Left renal pelvis (tissue), 4 donors: ENCODE measurements at places on chromosomes 16 and 17. TPM values are rescaled to one million over a fixed set of nuclear protein-coding genes. Genes with fewer than 3 reads are reported as not detected.

HSD11B2 gene
- polyA plus RNA-seq, result 16.5 TPM

CACNG3 gene
- polyA plus RNA-seq, result not detected

TVP23A gene
- polyA plus RNA-seq, result 7.9 TPM

CCL14 gene
- 17.6 TPM for polyA plus RNA-seq

CES4A gene
- 9.9 TPM for polyA plus RNA-seq

COPRS gene
- 47.3 TPM for polyA plus RNA-seq

TMIGD1 gene
- polyA plus RNA-seq, result 0.20 TPM

ALOX15 gene
- polyA plus RNA-seq, result 0.75 TPM

CACNA1H gene
- 14.6 TPM for polyA plus RNA-seq

GAS7 gene
- 21.4 TPM for polyA plus RNA-seq

SLC6A2 gene
- polyA plus RNA-seq, result 0.16 TPM

ENPP7 gene
- 1.7 TPM for polyA plus RNA-seq

GGT6 gene
- 0.19 TPM for polyA plus RNA-seq

KNOP1 gene
- 29.6 TPM for polyA plus RNA-seq

KIF2B gene
- not detected for polyA plus RNA-seq

CDRT15L2 gene
- not detected for polyA plus RNA-seq

HOXB1 gene
- polyA plus RNA-seq, result not detected

GAST gene
- not detected for polyA plus RNA-seq

SCARF1 gene
- polyA plus RNA-seq, result 5.3 TPM

TP53TG3F gene
- polyA plus RNA-seq, result not detected

CKLF gene
- polyA plus RNA-seq, result 36.9 TPM

ABI3 gene
- polyA plus RNA-seq, result 4.2 TPM

COTL1 gene
- polyA plus RNA-seq, result 144 TPM

ORAI3 gene
- polyA plus RNA-seq, result 13.1 TPM

ZNF423 gene
- polyA plus RNA-seq, result 28.0 TPM

NPIPA5 gene
- polyA plus RNA-seq, result 41.3 TPM

SLFN13 gene
- 28.3 TPM for polyA plus RNA-seq
